ENCODE measurements at places on chromosomes 12 and 14.
A peak's percentile ranks its signal among the peaks of the same experiment; 100 is the strongest.

DNA sequence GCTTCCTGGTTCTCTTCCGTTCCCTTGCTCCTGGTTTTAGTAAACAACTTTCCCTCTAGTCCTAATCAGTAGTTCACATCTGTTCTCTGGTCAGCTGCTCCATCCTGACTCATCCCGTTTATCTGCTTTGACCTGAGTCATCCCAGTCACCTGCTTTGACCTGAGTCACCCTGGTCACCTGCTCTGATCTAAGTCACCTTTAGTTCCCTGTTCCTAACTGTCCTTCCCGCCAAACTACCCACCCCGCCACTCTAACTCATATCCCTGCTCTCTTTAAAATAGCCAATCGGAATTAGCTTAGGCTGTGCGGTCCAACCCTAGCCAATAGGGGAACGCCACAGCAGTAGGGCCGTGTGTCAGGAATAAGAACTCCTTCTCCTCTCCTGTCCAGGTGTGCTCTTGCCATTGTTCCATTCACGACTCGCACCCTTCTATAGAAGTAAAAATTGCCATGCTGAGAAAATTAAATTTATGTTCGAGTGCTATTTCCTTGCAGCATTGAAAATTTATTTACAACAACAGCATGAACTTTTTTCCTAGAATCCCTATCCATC lies 3.1 kb upstream of the ANKRD33 start:
- DNase-seq: no peak

DNA sequence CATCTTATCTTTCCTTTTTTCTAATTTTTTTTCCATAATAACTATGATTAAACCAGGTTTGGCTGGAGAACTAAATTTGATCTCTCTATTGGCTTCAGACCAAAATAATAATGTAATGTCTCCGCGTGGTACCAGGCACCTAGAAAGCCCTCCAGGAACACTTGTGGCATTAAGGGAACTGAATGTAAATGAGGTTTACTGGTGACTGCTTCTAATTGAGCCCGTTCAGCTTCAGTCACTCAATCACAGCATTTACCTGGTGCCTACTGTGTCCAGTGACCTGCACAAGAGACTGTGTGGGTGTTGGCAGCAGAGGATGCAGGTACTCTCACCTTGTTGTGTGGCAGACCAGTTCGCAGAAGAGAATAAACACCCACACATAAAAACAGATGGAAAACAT lies 302.5 kb downstream of the DPF3 start:
- no peak for DNase-seq

DNA sequence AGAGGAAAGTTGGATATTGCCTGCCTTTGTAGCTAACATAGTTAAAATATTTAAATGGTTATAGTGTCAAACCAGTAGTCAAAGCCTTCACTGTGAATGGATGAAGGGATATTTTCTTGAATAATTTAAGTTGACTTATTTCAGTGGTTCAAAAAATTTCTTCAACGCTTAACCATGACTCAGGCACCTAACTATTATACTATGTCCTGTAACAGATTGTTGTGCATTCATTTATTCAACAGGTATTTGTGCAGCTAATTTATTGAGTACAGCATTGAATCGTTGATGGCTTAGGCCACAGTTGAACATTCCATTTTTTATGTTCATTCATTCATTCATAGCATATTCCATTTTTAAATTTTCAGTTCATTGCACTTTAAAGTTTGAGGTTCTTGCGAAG lies 9.2 kb downstream of the HIF1A start:
- no peak for DNase-seq

GRCh38 chr14:97995038-97995437 lies 1197.9 kb downstream of the VRK1 start:
- no peak for DNase-seq

- peak; percentile 75 for DNase-seq
These were observed at the start of gene NUDT14 for GRCh38 chr14:105180592-105181548. NUDT14 (minus strand) TSS chr14:105181312; CDS start chr14:105181209, 103 bp downstream.

- DNase-seq: no peak
These were observed 156.5 kb downstream of the KCNK10 start for GRCh38 chr14:88166616-88167015.

GRCh38 chr12:27787559-27787958 lies 7.5 kb upstream of the MANSC4 start:
- no peak for DNase-seq

- DNase-seq: no peak
These were observed 78.0 kb downstream of the METTL25 start for GRCh38 chr12:82436354-82436753.

DNA sequence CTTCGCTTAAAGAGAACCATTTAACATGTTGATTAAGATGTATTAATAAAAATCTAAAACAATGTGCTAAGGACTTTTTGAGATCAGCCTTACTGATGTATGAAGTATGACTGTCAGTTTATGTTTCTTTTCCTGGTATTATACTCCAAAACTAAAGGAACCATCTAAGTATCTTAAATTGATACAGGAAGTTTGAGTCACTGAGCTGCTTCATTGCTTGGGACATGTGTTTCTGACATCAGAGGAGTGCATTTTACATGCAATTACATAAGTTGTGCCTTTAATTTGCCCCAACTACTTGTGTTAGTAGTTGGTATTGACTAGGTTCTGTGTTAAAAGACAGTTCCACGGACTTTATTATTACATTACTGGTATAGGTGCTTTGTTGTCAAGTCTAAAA lies 50.9 kb downstream of the PROX2 start:
- no peak for DNase-seq

- DNase-seq: peak; percentile 18
These were observed 24.9 kb upstream of the PRKAB1 start for GRCh38 chr12:119642986-119643385.

DNA sequence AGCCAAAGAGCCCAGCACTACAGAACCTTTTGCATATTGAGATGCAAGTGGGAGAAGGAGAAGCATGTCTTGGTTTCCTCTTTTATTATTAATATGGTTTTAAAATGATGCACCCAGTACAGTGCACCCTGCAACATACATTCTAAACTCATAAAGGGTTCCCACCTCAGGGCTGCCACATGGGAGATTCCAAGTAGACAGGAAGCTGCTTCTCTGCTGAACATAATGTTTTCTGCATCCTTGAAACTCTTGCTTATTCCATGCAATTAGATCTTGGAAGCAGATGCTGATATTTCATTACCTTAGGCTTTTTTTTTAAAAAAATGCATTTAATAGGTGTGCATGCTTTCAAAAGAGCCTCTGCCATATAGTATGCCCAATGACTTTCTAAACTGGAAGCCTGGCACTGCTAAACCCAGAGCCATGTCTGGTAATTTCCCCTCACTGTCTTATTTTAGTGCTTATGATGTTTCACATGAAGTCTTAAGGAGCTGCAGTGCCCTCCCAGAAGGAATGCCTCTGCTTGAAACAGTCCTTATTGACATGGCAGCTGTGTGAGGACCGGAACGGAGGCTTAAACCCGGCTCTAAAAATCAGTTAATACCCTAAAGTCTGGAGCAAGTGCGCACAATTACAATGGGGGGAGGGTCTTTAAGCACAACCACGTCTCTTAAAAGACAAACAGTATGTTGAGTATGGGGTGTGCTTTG lies 2.0 kb upstream of the SIX1 start:
- no peak for DNase-seq

DNA sequence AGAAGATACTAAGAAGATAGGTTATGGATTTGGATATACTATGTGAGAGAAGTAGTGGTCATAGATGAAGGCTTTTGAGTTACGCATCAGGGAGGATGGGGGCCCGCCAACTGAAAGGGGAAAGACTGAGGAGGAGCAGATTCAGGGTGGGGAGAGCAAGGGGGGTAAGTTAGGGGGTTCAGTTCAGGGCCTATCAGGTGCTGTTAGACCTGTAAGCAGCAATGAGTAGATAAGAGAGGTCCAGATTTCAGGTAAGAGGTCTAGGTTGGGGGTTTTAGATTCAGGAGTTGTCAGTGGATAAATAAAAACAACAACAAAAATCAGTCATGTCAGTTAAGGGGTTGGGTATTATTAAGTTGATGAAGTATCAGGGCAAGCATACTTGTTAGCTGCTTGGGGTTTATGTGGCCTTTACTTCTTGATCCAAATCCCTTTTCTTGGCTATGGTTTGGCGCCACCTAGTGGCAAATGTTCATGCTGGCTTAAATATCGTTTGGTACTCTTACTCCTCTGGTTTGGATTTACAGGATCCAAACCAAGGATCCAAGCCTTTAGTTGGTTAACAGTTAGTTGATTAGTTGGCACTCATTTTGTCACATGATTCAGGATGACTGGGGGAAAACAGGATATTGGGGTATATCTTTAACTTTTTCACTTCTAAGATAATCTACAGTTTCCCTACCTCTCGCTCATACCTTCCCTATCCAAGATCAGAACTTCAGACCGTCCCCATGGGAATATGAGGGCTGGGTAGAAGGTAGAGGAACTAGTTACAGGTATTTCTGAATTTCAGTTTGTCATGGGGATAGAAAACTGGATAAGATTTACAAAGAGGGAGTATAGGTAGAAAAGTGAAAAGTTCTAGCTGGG lies 65.1 kb downstream of the PCNX1 start:
- peak; percentile 79 for DNase-seq

DNA sequence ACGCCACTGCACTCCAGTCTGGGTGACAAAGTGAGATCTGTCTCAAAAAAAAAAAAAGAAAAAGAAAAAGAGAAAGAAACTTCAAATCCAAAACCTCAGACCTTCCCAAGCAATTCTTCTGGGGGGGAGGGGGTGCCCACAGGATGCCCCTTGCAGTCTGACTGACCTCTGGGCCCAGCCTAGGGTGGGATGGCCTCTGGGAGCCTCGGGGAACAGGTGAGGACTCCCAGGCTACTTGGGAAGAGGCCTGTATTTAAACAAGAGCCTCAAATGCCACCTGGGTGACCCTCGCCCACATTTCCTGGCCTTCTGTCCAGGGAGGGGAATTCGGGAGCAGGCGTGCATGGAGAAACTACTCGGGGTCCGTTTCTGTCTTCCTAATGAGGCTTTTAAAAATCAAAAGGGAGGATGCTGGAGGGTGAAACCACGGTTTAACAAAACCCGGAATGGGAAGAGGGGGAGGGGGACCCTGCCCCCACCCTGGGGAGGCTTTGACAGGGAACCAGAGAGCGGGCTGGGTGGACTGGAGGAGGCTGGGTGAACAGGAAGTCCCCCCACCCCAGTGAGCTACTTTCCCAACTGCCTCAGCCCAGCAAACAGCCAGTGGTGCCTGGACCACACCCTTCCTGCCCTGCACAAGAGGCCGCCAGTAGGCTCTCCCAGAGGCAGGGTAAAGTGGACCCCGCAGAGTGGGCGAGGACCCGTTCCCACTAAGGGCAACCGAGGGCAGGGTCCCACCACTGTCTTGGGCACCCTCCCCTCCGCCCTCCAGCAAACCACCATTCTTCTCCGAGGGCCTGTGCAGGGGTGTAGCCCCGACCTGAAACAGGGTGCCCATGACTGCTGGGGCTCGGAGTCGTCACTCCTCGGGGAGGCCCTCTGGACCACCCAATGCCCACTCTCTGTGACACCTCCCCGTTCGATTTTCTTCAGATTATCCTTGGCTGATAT lies 1.5 kb upstream of the FBRSL1 start:
- DNase-seq: no peak

DNA sequence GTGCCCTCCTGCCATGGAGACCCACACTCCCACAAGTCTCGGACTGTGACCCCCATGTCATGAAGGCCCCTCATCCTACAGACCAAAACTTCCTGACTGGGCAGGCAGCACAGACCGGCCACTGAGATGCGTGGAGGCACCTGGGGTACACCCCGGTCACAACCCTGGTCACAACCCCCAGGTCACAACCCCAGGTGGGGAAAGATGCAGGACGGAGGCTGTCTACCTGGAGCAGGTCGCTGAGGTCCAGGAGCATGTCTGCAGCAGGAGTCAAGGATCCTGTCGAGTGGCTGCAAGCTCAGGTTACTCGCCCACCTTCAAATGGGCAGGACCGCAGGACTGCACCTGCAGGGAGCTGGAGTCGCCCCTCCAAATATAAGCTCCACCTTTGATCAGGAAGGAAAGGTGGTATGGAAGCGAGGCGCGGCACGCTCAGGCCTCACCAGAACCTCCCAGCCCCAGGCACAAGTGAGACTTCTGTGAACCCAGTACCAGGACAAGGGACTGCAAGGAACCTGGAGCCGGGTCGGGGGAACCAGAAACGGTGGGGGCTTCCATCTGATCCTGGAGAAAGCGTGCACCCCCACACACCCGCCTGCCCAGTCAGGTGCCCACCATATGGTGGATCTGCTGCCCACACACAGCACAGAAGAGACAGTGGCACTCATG lies 8.1 kb downstream of the BTBD6 start:
- no peak for DNase-seq

GRCh38 chr12:28800129-28800528 lies 348.9 kb upstream of the FAR2 start:
- no peak for DNase-seq

GRCh38 chr12:52794479-52795331 lies 1.2 kb downstream of the KRT3 start:
- no peak for DNase-seq

GRCh38 chr12:4974217-4974616 lies 64.5 kb downstream of the KCNA1 start:
- no peak for DNase-seq

DNA sequence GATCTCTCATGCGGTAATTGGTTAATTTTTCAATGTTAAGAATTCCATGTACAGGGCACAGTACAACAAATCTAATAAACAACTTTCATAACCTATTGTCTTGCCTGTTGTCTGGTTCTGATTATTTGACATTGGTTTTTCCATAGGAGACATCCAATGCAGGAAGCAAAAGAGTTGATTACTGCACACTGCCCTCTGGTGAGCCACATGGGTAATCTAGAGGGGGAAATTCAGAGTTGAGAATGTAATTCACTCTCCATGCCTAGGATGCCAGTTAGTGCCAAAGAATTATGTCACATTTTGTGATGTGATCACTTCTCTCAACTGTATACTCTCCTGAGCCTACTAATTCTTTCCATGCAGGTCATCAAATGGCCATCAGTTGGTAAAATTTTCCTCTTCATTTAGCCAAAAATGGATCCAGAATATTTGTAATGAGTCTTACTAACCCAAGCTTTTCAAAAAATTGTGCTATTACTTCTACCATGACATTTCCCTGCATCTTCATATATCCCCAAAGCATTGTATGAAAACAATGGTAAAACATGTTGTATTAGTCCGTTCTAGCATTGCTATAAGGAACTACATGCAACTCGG lies 17.7 kb upstream of the CCDC91 start:
- DNase-seq: peak; percentile 42

GRCh38 chr14:60840313-60840712 lies 105.8 kb downstream of the MNAT1 start:
- DNase-seq: no peak

DNA sequence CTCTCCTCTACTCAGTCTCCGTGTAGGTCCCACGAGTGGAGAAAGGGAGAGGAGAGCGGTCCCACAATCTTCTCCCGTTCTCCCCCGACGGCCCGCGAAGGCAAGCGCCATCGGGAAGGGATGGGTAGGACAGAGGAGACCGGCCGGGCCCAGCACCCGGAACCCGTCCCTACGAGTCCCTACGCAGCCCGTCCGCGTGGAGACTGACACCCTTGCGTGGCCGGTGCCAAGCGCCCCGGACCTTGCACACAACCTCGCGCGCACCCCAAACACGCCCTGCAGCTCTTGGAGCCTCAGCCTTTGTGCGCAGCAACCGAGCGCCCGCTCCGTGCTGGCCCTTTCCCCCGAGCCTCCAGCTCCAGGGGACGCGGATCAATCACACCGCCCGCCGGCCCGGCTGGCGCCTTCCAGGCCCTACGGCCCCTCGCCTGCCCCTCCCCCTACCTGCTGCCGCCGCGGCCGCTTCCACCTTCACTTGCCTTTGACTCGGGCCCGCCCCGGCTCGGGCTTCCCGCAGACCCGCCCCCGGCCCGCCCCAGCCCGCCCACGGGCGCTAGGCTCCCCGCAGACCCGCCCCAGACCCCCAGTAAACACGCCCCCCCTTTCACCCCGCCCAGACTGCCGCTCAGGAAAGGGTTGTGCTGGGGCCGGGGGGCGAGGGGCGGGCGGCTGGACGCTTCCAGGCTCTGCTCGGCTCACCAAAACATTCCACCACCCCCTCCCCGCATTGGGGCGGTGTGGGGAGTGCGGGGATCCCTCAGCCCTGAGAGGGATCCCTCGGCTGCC lies at the start of gene NDRG2:
NDRG2 (minus strand) TSS at position 477 of the 786 bp plus-strand sequence. CDS start 1,746 bp downstream, outside the sequence.
- peak; percentile 87 for DNase-seq
